ENCODE measurements at places on chromosomes 2 and 18. TPM values are rescaled to one million over a fixed set of nuclear protein-coding genes. Genes with fewer than 3 reads are reported as not detected.
A peak's percentile ranks its signal among the peaks of the same experiment; 100 is the strongest.

PRKAG3 gene
- total RNA-seq, result not detected

GORASP2 gene
- total RNA-seq, result 113 TPM

RIT2 gene
- total RNA-seq, result not detected

- peak; percentile 29 for DNase-seq
Observed at GRCh38 chr2:175203621-175204496, 22.3 kb upstream of the ATP5MC3 start.

DNA sequence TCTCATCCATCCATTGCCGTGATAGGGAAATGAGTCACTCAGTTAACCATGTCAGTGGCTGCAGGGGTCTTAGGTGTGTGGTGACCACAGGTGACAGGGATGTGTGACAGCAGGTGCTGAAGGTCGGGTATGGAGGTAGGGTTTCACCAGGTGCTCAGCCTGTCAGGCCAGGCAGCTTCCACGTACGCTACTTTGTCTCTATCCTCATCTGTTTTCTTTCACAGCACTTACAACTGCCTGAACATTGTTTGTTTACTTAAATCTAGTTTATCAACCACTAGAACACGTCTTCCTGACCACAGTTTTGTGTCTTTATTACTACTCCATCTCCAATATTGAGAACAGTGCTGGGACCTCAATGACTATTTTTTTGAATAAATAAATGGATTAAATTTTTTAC lies 11.4 kb upstream of the UXS1 start:
- no peak for DNase-seq

- peak; percentile 42 for DNase-seq
Observed at GRCh38 chr18:67805261-67805660, 288.7 kb upstream of the DSEL start.

Data from mammary epithelial cell (primary cell).